Smooth muscle cell of the brain vasculature (primary cell): ENCODE measurements at places on chromosomes 11 and 22.

GRCh38 chr11:33162831-33163230 is 1.6 kb upstream of the CSTF3 start:
- no peak for DNase-seq

- DNase-seq, result no peak
Observed at GRCh38 chr11:109739379-109739778, 317.4 kb downstream of the C11orf87 start.

DNA sequence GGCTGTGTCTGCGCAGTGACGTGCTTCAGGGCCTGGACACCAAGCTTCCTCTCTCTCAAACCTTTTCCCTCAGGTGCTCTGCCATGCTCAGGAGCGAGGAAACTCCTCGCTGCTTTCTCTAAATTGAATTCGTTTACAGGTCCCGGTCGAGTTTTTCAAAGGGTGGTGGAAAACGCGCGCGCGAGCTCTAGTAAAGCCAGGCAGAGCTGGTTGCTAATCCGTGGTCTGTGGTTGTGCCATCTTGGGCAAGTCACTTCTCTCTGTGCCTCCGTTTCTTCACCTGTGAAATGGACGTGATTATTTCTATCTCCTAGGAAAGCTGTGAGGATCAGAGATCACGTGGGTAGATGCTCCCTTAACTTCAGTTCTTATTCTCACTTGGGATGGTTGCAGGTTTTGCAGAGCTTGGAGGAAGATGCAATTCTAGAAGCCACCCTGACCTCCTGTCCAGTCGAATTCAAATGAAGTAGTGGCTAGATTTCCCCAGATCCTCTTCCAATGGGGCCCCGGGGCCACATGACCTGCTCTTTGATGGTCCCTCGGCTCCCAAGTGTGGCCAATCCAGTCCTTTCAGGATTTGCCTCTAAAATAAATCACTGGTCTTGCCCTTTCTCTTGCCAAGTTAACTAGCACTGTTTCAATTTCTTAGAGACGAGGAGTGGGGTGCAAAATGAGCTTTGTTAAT is 10.5 kb upstream of the ALX4 start:
- no peak for DNase-seq

DNA sequence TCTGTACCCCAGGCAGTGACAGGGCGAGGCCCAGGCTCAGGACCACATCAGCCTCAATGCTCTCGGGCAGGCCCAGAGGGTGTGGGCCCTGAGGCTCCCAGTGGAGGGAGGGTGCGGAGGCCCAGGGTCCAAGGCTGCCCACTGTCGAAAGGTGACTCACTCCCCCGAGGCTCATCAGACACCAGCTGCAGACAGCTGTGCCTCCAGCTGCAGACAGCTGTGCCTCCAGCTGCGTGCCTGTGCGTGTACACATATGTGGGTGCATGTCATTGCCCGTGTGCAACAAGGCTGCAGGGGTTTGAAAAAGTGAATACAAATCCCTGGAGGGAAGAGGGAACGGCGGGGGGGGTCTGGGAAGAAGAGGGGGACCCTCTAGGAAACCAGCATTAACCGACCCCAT is 134.3 kb downstream of the BRD1 start:
- DNase-seq, result no peak

GRCh38 chr11:69286374-69287371 is 7.3 kb upstream of the MYEOV start:
- DNase-seq, result no peak
